Activated CD4-positive, CD25-positive, alpha-beta regulatory T cell (primary cell): ENCODE measurements at places on chromosomes 7 and 10.

DNA sequence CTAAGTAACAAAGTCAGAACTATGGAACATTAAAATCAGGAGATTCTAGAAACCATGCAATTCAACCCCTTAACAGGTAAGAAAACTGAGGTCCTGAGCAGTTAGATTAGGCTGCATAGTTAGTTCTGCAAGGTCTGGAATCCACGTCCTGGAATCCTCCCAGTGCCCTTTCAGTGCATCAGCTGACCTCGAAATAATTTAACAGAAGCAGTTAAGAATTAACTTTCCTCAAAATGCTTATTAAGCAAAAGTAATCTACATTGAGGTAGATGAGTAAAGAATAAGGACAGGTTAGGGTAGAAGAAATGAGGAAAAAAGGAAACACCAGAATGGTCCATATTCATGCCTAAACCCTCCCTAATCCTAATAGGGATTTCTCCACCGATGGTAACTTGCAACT lies 37.6 kb downstream of the GSAP start:
- no peak for DNase-seq

- DNase-seq, result no peak
Measured at GRCh38 chr10:71266918-71267442, 52.1 kb upstream of the SLC29A3 start.

DNA sequence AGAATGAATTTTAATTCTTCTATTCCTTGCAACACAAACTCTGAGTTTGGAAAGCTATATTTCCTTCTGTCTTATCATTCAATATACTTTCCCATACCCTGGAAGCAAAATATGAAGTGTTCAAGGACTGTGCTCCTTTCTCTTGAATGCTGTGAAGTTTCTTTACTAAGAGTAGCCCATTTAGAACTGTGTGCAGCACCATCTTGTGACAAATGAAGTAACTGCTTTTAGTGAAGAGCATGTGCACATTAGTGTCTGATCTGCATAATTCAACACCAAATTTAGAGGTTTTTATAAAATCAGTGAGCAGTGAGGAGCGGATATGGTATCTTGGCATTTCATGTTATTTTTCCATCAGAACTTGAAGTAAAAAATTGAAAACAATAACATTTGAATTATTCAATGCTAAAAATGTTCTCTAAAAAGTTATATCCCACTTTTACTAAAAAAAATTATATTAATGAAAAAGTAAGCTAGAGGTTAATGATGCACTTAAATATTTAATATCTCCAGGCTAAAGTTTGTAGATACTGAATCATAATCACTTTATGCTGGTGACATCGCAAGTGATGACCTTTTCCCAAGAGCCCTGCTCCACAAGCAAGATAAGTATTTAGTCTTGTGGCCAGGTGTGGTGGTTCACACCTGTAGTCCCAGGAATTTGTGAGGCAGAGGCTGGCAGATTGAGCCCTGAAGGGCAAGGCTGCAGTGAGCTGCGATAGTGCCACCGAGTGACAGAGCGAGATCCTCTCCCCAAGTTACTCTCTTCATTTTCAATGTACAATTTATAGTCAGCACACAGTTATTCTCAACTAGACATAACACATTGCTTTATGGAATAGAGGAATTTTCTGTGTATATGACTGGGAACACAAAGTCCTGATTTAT lies 108.8 kb upstream of the PCLO start:
- no peak for DNase-seq

DNA sequence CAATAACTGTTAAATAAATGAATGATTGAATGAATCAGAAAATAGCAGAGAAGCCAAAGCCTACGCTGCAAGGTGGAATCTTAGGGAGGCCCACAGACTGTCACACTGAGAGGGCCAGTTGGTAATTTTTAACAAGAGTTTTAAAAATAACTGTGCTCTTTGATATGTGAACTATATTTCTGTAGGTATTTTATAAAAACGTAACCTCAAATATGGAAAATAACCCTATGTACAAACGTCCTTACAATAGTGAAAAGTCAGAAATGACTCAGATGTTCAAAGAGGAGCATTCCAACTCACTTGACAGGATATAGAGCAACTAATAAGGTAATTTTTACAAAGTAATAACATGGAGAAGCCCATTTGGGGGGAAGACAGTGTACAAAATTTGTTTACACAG lies 18.9 kb upstream of the TMEM273 start:
- no peak for DNase-seq

- no peak for DNase-seq
Measured at GRCh38 chr10:122034149-122034756, 45.3 kb downstream of the TACC2 start.

- DNase-seq, result no peak
Measured at GRCh38 chr10:16648366-16648765, 126.7 kb upstream of the C1QL3 start.

GRCh38 chr10:1395481-1396296 lies 339.5 kb downstream of the WDR37 start:
- DNase-seq, result no peak

DNA sequence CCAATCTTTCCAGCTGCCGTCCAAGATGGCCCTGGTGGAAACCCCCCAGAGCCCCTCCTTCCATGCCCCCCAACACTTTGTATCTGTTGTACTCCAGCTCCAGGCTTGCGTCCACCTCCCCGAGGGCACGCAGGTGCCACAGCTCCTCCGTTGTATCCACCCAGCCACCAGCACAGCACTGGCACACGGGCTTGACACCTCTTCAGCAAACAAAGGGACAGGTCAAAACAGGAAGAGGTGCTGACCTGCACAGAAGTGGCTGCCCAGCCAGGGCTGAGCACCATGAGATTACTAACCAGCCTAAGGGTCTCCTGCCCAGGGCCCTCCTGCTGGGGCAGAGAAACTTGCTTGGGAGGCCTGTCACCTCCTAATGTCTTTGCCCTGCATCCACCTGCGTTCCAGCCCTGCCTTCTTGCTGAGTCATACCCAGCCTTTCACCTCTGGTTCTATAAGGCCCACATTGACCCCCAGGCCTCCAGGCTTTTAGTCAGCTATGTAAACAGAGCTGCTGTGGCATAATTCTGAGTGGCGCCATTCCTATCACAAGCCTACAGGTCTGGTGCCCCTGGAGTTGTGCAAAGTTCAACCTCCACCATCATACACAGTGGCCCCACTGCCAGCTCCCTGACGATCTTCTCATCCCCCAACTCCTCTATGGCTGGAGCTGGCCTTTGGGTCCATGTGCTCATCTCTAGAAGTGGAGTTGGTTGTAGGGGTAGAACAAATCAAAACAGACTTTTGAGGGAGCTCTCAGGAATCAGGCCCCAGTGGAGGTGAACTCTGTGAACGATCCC lies 20.9 kb downstream of the SLC29A3 start:
- DNase-seq, result no peak
